ENCODE measurements at places on chromosomes 4 and X.

DNA sequence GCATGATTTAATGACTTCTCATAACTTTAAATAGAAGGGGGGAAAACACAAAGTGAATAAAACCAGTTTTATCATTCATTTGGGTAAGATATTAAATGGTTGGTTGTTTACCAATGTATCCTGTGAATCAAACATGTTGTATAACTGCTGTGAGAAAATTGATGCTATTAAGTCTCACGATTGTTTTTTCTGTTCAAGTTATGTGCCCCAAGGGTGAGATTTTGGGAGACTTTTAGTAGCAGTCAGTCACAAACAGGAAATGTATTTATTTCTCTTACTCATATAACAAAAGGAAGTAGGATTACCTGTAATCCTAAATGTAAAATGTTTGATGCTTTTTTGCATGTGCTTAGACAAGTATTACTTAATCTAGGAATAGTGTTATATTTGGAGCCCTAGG, 39.2 kb downstream of the MTHFD2L start:
- DNase-seq = no peak

DNA sequence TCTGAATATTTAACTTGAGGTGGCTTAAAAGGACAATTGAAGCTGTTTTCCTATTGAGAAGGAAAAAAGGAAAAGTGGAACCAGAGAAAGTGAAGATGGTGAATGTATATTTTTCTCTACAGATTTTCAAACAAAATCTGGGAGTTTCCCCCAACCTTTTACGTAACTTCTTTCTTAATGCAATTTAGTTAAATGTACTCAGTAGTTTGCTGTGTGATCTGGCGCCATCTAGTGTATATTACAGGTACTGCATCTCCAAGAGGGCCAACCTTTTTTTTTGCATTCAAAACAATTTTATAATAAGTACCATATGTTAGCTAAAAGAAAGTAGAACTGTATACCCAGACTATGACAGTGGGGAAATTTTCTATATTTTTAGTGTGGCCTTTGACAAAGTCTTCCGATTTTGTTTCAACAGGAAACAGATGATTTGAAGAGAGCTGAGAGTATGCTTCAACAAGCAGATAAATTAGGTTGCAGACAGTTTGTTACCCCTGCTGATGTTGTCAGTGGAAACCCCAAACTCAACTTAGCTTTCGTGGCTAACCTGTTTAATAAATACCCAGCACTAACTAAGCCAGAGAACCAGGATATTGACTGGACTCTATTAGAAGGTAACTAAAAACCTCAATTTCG, 82.0 kb downstream of the PLS3 start:
- DNase-seq = peak; percentile 48

DNA sequence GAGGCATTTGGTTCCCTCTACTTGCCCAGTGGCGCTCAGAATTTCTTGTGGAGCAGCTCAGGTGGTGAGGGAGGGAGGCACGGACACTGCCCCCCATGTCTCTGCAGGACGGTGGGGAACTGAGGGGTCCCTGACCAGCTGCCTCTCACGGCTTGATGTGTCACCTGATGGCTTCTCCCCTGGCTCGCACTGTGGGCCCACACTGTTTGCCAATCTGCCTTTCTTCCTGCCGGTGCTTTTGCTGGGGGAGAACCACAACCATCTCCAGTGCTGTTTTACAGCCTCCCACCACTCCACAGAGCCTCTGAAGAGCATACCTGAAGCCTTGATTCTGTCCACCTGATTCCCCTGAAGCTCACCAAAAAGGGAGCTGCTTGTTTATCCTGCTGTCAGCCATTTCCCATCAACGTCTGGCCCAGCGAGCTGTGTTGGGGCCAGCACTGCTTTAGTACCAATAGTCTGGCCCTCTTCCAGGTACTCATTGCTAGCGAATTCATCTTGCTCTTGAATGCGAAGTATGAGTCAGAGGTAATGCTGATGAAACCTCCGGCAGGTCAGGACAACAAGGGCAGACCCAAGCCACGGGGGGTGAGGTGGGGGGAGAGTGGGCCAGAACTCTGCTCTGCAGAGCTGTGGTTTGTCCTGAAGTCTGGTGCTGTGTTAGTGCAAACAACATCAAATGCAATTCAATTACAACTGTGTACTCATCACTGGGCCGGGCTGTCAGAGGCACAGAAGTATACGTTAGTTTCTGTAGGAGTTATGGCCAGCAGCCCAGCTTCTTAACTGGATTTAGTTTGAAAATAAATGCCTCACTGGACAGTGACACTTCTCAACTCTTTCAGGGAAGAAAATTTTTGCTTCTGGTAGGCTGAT, 208.3 kb upstream of the JADE1 start:
- peak; percentile 85 for DNase-seq

GRCh38 chrX:64977051-64977450, 801 bp upstream of the ZC4H2 start:
- no peak for DNase-seq

- no peak for DNase-seq
These were observed 58.7 kb downstream of the FNIP2 start for GRCh38 chr4:158827543-158827981.

DNA sequence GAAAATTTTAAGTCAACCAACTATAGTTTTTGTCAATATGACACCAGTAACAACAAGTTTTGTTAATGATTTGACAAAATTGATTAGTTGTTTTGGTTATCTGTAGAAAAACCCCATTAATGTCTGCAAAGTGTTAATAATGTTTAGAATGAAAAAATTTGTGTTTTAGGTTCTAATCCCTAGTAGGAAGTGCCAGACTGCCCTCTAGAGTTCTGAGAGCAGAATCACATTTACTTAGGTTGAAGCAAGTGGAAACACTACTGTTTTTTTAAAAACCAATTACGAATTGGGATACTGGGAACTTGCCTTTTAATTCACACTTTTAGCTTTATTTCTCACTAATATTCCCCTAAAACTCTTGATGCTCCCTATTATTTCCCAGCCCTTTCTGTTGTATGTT, 101.1 kb upstream of the CYLC1 start:
- DNase-seq = no peak

DNA sequence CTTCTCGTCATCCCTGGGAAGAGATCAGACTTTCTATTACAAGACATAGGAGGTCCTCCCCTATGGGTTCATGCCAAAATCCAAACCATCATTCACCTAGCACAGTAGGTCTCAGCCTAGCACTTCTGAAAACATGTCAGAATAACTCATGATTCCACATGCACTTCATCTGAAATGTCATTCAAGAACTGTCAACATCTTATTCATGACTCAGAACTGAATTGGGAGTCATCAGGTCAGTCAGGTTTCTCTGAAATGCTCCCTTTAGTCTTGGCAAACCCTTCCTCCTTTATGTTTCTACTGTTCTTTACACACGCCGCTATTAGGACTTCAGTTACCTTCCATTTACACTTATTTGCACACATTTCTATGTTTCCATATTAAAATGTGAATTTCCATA, 67.2 kb downstream of the ANTXR2 start:
- no peak for DNase-seq

GRCh38 chr4:66266035-66266434, 595.7 kb upstream of the EPHA5 start:
- no peak for DNase-seq

- no peak for DNase-seq
These were observed 795.6 kb downstream of the IL1RAPL1 start for GRCh38 chrX:29382811-29383210.

DNA sequence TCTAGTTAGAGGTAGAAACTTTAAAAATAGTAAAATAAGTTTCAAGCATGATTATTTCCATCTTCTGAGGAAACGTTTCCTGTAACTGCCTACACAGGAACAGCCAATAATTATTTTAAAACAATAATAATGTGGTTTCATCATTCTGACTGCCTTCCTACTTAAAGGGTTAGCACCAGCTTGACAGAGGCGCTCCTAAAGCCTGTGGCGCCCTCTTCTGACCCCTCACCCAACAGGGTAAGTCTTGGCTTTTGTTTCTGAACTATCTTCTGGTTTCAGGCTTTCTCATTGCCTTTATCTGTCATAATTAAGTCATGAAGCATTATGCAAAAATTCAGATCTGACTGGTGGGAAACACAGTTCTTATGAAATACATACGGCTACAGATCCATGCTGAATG, 96.7 kb downstream of the ITM2A start:
- no peak for DNase-seq

GRCh38 chrX:73562458-73562857, 539 bp upstream of the CHIC1 start:
- no peak for DNase-seq

DNA sequence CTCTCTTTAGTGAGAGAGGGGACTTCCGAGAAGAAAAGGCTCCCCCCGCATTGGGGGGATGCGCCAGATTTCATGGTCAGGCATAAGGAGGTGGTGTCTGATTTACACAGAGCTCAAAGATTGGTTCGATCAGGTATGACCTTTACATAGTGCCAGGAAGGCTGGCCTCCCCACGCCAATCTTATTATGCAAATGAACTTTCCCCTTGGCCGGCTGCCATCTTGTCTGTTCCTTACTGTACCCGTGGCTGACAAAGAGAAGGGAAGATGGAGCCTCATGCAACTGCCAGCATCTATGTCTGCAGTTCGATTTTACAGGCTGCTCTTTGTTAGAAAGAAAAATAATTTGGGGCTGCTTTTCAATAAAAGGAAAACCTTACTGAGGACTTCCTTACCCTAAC, 197.2 kb downstream of the GPM6A start:
- DNase-seq = no peak

DNA sequence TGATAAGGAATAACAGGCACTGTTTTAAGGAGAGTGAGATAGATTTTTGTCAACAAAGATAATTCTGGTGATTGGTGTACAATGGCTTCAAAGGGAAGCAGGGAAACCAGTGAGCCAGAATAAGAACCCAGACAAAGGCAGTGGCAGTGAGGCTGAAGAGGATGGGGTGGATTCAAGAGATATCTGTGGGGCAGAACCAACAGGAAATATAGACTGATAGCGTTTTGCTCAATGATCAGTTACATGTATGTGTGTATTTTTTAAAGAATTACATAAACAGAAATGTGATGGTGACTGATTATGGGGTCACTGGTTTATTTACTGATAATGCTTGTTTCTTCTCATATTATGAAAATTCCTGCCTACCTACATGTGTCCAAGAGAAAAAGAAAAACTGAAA, 66.4 kb downstream of the AMMECR1 start:
- no peak for DNase-seq

- DNase-seq = no peak
These were observed 64.0 kb downstream of the GPRASP3 start for GRCh38 chrX:102784550-102784949.

- no peak for DNase-seq
These were observed 5.9 kb downstream of the HPGD start for GRCh38 chr4:174516345-174516744.

DNA sequence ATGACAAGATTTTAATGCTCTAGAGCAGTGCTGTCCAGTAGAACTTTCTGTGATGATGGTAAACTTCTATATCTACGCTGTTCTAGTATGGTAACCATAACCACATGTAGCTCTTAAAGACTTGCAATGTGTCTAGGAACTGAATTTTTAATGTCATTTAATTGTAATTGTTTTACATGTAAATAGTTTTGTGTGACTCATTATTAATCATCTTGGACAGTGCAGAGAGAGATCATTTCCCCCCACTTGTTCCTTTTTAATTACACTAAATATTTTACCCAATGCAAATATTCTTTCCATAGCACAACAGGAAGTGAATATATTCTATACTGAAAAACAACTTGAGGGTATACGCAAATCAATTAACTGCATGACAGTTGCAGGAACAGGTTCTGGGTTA, 5.8 kb downstream of the ATG4A start:
- no peak for DNase-seq

DNA sequence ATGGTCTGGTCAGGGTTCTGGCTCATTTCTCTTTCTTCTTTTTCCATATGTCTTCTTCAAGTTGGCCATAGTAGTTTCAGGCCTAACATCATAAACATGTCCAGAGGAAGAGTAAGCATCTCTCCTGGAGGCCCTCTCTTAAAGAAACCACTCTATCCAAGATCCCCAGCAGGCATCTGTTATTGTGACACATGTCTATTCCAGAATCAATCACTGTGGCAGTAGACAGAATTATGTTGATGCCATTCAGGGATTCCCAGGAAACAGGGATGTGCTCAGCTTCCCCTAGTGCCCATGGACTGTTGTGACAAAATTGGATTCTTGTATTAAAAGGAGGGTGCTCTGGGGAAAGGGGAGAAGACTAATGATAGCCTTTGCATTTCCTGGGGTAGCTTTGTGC, 224.0 kb downstream of the HNRNPD start:
- no peak for DNase-seq

GRCh38 chr4:76498550-76498949, 63.5 kb downstream of the SHROOM3 start:
- DNase-seq = no peak

- no peak for DNase-seq
These were observed 2.0 kb upstream of the MXD4 start for GRCh38 chr4:2263926-2264321.

DNA sequence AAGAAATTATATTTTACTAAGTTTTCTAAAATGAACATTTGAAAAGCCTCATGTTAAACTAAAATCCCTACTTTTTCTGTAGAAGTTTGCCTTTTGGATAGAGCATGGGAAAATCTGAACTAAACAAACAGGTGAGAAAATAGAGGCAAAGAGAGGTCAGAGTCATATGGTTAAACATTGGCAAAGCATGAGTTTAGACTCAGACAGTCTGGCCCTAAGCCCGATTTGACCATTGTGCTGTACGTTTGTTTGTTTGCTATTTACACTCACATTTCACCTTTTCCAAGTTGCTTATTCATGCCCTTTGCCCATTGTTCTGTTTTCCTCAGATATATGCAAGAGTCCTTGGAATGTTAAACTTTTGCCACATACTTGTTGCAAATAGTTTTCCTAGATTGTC, 85.4 kb downstream of the TIGD2 start:
- DNase-seq = no peak

DNA sequence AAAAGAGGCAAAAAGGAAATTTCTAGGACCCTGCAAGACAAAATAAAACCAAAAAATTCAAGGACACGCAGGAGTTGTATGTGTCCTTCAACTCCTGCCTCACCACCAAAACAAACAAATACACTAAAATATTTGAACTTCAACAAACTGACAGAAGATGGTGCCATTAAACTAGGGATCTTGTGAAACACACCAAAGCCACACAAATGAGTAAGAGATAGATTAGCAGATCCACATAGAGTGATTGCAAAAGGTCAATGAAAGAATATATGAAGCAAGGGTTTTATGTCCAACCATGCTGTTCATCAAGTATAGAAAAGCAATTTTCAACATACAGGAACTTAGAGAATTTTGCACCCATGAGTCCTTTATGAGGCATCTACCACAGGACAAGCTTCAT, 40.1 kb upstream of the SCML1 start:
- no peak for DNase-seq

DNA sequence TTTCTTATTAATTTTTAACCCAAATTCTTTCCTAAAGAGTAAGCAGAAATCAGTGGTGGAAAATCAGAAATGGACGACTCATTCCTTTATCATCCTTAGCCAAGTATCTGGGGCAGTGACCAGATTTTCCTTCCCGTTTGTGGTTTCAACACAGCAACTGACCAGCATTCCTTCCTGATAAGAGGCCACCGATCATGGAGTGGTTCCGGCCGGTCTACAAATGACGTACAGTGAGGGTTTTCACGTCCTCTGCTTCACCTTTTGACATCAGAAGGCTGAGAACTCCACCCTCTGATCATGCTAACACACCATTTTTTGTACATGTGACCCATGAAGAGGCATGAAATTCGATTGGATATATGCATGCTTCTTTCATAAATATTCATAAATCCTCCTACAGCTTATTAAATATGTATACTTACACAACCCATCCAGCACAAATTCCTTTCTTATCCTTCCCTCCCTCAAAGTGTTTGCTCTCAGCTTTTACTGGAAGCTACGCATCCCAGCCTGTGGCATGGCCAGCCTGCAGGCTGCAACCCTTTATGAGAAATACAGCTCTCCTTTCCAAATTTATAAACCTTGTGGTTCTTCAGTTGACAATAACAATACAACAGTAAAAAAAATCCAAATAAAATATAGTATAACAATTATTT, 173.0 kb upstream of the CASK start:
- peak; percentile 90 for DNase-seq
